ENCODE measurements at places on chromosomes 2 and 18.

DNA sequence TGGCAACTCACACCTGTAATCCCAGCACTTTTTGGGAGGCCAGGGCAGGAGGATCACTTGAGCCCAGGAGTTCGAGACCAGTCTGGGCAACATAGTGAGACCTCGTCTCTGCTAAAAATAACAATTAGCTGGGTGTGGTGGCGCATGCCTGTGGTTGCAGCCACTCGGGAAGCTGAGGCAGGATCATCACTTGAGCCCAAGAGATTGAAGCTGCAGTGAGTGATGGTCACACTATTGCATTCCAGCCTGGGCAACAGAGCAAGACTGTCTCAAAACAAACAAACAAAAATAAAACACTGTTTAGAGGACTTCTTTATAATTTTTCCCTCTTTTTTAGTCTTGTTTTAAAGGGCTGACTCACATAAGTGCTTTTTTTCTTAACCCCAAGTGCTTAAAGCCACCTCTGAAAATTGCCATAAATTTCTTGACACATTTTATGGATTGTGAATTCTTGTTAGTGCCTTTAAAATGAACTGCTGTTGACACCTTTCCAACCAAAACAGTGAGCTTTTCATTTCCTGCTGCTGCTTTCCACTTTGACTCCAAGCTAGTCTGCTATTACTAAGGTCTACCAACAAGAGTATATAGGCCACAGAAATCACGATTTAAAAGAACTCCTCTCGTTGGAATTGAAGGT lies 41.7 kb downstream of the CYP20A1 start:
- DNase-seq: no peak

- DNase-seq: no peak
Observed at GRCh38 chr2:173043476-173043875, 32.2 kb upstream of the MAP3K20 start.

DNA sequence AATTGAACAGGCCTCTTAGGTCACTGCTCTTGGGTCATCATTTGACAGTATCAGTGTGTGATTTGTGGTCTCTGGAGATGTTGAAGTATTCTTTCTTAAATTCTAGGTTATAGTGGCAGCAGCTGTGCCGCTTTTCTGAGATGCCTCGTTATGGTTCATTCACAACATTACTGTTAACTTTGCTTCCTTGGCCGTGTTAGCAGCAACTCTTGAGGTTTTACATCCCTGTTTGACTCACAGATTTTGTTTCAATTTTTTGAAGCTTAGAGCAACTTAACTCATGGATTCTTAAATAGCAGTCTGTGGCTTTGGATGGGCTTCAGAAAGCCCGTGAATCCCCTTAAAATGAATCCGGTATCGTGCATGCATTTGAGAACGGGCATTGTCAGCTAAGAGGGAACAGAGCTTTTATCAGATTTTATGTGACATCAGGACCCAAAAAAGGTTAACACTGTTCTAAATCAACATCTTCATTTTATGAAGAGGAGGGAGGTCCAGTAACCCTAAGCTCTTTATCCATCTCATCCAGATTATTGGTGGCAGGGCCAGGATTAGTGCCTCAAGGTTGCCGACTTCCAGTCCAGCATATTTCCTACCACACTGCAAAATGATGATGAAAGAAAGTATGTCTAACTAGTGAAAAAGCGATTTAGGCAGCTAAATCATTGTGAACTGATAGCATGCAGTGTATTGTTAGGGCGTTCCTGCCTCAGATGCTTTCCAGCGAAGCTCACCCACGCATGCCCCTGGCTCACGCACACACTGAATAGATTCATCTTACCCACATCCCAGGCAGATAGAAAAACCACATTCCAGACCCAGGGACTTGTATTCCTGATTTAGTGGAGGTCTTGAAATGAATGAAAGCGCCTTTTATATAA lies 5.1 kb downstream of the TRIB2 start:
- no peak for DNase-seq

- DNase-seq: no peak
Observed at GRCh38 chr2:159349674-159350299, 63.3 kb upstream of the WDSUB1 start.

DNA sequence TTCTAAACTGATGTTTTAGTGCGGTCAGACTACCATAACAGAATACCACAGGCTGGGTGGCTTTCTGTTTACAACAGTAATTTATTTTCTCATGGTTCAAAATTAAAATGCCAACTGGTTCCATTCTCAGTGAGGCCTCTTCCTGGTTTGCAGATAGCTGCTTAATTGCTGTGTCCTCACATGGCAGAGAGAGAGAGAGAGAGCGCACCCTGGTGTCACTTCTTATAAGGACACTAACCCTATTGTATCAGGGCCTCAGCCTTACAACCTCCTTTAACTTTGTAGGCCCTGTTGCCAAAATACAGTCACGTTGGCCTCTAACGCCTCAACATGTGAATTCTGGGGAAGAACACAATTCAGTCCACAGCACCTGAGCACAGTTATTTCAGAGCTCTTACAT lies 37.5 kb upstream of the ZNF385B start:
- no peak for DNase-seq

DNA sequence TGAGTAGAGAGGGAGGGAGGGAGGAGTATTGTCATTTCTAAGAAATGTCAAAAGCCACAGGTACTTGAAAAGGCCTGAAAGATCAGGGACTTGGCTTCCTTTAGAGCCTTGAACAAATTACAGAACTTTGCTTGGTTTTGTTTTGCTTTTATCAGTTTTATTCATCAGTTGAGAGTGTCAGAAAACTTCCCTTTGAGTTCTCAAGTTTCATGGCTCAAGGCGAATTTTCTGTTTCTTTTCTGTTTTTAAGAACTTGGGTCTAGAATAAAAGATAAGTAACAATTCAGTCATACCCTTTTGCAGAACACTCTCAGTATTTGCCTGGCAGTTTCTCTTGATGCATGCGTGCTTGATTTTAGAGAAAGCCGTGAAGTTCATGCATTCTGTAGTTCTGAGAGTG lies 531.9 kb downstream of the PARD3B start:
- DNase-seq: peak; percentile 19

- DNase-seq: no peak
Observed at GRCh38 chr18:30730915-30731314, 311.6 kb downstream of the DSC3 start.

DNA sequence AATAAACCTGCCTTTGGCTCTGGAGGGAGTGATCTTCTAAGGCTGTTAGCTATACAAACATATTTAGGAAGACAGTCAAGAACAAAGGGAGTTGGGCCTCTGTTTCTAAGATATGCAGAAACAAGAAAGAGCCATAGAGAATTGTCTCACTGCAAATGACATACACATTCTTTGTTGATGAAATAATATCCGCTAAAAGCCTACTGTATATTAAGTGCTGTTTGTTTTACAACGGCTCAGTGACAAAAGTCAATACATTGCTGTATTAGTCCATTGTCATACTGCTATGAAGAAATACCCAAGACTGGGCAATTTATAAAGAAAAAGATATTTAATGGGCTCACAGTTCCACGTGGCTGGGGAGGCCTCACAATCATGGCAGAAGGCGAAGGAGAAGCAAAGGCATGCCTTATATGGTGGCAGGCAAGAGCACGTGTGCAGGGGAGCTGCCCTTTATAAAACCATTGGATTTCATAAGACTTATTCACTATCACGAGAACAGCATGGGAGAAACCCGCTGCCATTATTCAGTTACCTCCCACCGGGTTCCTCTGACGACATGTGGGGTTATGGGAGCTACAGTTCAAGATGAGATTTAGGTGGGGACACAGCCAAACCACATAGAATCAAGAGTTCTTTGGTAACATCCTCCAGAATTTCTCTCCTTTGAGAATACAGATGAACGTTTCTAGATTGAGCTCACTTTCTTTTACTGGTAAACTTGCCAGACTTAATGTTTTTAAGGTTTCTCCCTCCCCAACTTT lies 157.8 kb downstream of the PIK3C3 start:
- DNase-seq: no peak

DNA sequence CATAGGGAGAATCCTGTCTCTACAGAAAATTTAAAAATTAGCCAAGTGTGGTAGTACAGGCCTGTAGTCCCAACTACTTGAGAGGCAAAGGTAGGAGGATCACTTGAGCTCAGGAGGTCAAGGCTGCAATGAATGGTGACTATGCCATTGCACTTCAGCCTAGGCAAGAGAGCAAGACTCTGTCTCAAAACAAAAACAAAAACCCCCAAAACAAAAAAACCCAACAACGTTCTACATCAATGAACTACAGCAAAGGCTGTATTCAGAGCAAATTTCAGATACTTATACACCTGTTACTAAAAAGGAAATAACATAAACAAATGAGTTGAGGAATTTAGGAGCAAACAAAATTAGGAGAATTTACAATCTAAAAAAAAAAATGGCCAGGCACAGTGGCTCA lies 22.6 kb downstream of the YES1 start:
- no peak for DNase-seq

DNA sequence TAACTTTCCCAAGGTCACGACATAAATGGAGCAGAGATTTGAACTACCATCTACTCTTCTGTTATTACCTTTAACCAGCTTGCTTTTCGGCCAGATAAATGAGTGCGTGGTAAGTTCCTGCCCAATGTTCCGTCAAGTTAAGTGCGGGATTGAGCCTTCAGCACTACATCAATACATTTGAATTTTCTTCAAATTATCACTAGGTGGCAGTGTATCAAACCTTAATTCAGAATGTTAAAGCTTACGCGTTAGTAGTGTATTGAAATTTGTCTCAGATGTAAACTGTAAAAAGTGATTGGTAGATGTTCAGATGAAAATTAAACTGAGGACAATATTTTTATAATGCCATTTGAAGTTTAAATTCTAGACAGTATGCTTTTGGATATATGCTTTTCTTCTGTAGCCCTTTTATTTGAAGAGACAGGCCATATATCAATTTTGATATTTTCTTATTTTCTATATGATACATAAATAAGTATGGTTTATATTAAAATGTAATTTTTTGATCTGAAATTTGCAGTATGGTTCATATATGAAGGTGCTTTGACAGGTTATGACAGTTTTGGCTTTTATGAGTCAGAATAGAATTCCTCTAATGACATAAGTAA lies 681.3 kb downstream of the ADCYAP1 start:
- DNase-seq: no peak

DNA sequence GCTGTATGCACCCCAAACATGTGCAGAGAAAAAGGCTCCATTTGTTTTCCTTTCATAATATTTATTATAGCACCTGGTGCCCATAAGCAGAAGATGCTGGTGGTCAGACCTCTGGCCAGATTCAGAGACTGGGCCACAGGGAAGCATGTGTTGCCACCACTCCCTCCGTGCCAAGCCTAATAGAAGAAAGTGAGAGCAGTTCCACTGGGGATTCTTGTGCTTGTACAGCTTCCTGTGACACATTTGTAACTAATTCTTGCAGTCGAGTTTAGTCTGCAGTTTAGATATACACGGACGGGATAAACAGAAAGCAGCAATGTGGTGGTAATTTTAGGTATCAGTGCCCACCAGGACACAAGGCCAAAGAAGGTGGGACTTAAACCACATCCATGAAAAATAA lies 135.4 kb upstream of the PIEZO2 start:
- no peak for DNase-seq

DNA sequence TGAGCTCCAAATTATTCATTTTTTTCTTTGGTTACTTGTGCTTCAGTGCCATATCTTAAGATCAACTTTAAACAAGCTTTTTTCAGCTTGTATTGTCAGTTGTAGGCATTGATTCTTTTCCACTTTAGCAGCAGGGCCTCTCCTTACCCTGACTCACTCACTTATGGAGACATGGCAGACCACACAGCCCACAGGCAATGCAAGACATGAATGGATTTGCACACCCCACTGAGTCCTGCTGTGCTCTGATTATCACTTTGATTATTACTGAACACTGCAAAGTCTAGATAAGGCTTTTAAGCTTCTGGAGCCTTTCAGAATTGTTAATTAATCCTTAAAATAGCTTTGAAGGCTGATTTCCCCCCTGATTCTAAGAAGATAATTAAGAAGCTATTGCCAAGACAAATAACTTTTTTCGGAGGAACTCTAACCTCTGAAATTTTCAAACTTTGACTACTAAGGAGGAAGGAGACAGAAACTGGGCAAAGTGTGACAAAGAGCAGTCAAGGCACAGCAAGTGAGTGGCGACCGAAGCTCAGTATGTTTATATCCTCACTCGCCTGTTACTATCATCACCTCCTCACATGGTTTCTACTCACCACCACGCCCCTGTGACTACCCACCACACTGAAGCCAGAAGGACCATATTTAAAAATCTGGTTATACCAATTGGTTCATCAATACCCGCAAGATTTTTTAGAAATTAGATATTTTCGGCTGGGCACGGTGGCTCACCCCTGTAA lies 43.3 kb downstream of the CACNB4 start:
- DNase-seq: no peak

DNA sequence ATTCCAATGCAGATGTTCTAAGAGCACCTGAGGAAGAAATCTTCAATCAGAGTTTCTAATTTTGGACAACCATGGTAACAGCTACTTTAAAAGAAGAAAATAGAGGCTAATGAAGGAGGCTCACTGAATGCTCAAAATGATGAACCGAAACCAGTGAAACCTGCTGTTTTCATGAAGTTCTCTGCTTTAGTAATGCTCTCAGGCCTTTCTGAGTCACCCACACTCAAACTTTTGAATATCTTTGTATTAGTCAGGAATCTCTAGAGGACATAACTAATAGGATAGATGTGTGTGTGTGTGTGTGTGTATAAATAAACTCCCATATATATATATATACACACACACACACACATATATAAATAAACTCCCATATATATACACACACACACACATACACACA lies 76.9 kb upstream of the RIT2 start:
- no peak for DNase-seq

DNA sequence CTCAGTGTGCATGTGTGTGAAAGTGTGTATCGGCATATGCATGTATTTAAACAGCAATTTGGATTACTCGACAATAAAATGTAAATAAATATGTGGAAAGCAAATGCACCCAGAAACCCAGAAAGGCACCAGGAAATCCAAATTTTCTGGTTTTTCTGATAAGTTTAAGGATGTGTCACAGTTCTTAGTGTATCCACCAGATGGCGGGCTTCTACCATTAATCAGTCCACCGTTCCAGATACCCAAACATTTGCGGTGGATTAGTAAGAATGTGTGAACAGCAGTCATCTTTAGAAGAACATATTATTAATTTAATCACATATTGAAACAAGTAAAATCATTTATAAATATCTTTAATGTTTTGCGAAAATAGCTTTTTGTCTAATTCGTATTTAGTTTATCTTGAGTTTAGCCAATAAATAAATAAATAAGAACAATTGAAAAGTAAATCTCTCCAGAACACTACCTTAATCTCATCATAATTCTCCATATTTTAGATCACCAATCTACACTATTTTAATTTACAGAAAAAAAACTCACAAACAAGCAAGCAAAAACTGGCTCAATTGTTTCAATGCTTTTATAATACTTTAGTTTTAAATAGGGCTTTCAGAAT lies 298.9 kb downstream of the DSEL start:
- DNase-seq: peak; percentile 66

- no peak for DNase-seq
Observed at GRCh38 chr2:104708967-104709366, 144.9 kb upstream of the POU3F3 start.

DNA sequence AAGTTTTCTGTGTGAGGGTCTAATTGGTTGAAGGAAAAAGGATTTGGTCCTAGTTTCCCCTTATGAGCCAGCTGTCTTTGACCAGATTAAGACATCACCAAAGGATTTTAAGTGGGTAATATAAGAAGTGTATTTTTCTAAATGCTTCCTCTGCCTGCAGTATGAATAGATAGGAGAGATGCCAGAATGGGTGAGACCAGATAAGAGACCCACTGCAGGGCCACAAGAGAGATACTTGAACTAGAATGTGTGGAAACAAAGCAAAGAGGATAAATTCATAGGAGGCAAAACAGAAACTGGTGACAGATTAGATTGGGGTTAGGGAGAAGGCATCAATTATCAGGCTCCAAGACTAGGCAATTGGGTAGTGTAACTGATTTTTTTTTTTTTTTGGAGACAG lies 1.1 kb upstream of the HDHD2 start:
- DNase-seq: no peak

GRCh38 chr2:205128726-205129125 lies 553.6 kb upstream of the NRP2 start:
- DNase-seq: no peak
